ENCODE measurements at places on chromosomes 12 and 14. TPM values are rescaled to one million over a fixed set of nuclear protein-coding genes. Genes with fewer than 3 reads are reported as not detected.

GRCh38 chr12:101299346-101299745 is 19.4 kb downstream of the UTP20 start:
- H3K27ac ChIP-seq = no peak overlapping the region
- H3K4me3 ChIP-seq = no peak overlapping the region
- no peak for DNase-seq
- no peaks in the 10 kb centered on the region for H3K4me1 ChIP-seq

DNA sequence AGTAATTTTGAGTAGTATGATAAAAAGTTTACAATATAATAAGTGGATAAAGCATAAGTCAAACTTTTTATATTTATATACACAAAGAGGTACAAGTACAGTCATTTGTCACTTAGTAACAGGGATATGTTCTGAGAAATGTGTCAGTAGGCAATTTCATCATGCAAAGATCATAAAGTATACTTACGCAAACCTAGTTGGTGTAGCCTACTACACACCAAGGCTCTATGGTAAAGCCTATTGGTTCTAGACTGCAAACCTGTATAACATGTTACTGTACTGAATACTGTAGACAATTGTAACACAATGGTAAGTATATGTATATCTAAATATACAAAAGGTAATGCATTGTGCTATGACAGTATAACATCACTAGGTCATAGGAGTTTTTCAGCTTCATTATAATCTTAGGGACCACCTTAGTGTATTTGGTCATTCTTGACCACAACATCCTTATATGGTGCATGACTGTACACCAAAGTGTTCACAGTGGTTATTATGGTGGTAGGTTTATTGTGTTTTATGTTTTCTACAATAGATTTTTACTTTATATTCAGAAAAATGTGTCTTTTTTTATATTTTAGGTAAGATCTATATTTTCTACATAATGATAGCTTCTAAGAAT is 14.9 kb upstream of the SCFD1 start:
- H3K4me3 ChIP-seq = no peak overlapping the region
- H3K4me1 ChIP-seq = no peaks in the 10 kb centered on the region
- H3K36me3 ChIP-seq = peaks cover 20% of the 10 kb centered on the region
- DNase-seq = no peak
- H3K27me3 ChIP-seq = no peaks in the 10 kb centered on the region

DNA sequence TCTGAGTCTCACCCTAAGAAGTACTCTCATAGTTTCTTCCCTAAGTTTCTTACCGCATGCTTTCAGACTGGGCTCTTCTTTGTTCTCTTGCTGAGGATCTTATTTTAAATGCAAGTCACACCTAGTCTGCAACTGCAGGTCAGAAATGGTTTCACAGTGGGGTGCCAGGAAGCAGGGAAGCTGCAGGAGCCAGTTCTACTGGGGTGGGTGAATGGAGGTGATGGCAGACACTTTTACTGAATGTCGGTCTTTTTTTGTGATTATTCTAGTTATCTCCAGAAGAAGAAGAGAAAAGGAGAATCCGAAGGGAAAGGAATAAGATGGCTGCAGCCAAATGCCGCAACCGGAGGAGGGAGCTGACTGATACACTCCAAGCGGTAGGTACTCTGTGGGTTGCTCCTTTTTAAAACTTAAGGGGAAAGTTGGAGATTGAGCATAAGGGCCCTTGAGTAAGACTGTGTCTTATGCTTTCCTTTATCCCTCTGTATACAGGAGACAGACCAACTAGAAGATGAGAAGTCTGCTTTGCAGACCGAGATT is 1.7 kb downstream of the FOS start:
- peak overlapping the region; percentile 66 for H3K4me3 ChIP-seq
- no peak for DNase-seq
- H3K4me1 ChIP-seq = peaks cover 53% of the 10 kb centered on the region

DNA sequence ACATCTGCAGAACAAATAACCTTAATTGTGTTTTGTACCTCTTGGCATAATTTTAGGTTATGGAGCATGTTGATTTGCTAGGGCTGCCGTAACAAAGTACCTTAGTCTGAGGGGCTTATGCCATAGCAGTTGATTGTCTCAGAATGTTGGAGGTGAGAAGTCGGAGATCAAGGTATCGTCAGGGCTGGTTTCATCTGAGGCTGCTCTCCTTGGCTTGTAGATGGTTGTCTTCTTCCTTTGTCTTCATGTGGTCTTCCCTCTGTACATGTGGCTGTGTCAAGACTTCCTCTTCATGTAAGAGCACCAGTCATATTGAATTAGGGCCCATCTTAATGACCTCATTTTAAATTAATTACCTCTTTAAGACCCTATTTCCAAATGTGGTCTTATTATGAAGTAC is 64.4 kb upstream of the PTHLH start:
- H3K27ac ChIP-seq = no peak overlapping the region
- no peak overlapping the region for H3K4me3 ChIP-seq
- DNase-seq = no peak
- no peaks in the 10 kb centered on the region for H3K36me3 ChIP-seq
- H3K27me3 ChIP-seq = no peaks in the 10 kb centered on the region

DNA sequence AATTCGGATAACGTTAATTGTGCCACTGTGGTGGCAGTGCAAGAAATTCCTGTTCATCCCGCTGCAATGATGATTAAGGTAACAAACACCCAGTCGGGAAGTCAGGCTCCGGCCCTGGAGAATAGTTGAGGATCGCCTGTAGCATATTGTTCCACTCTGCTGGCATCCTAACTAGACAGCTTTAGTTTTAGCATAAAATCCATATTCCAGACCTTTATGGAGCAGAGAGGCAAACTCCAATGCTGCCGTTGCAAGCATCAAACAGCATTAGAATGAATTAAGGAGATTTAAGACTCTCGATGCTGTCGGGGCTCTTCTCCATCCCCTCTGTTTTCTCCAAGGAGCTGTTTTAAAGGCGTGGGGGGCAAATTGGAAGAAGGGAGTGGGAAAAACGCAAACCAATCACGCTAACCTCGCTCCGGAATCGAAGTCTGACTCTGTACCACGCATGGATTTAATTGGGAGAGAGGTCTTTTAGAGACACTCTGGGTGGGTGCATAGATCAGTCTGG is 660.4 kb downstream of the VRK1 start:
- H3K27me3 ChIP-seq = no peaks in the 10 kb centered on the region
- H3K27ac ChIP-seq = no peak overlapping the region
- no peaks in the 10 kb centered on the region for H3K36me3 ChIP-seq
- H3K4me1 ChIP-seq = peaks cover 14% of the 10 kb centered on the region

- peaks cover 60% of the 10 kb centered on the region for H3K4me1 ChIP-seq
- H3K27ac ChIP-seq = peak overlapping the region; percentile 85
- H3K27me3 ChIP-seq = no peaks in the 10 kb centered on the region
- DNase-seq = peak; percentile 91
- peak overlapping the region; percentile 96 for H3K4me3 ChIP-seq
These were observed 752 bp downstream of the PRICKLE1 start for GRCh38 chr12:42588524-42589464.

GRCh38 chr12:6038160-6038559 is 86.3 kb downstream of the VWF start:
- no peak overlapping the region for H3K4me3 ChIP-seq
- no peak overlapping the region for H3K27ac ChIP-seq
- H3K36me3 ChIP-seq = peaks cover 92% of the 10 kb centered on the region
- DNase-seq = no peak
- peaks cover 6% of the 10 kb centered on the region for H3K27me3 ChIP-seq

DNA sequence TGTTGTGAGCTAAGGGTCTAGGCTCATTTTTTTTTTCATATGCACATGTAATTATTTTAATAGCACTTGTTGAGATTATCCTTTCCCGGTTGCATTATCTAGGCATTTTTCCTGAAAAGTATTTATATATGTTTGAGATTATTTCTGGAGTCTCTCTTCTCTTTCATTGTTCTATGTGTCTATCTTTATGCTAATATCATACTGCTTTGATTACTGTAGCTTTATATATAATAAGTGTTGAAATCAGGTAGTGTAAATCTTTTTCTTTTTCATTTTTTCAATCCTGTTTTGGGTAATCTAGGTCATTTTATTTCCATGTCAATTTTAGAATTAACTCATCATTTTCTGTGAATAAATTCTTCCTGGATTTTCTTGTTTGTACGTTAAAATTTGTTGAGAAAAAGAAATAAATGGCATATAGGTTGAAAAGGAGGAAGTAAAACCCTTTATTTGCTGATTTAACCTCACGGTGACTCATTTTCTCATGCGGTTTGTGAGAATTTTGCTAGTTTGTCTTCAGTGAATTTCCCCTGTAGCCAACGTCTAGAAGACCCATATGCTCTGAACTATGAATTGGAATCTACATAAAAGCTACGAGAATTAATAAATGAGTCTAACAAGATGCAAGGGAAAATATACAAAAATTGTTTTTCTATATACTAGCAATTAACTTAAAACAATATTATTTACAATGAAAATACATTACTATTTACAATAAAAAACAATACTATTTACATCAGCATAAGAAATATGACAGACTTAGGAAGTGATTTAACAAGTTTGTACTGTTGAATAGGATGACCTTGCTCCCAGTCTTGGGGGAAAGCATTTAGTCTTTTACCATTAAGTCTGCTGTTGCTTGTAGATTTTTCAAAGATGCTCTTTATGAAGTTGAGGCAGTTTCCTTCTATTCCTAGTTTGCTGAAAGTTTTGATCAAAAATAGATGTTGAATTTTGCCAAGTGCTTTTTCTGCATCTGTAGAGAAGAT is 105.0 kb downstream of the SNAPC1 start:
- no peak for DNase-seq
- no peaks in the 10 kb centered on the region for H3K4me1 ChIP-seq
- H3K27ac ChIP-seq = no peak overlapping the region
- H3K4me3 ChIP-seq = no peak overlapping the region
- no peaks in the 10 kb centered on the region for H3K36me3 ChIP-seq
- no peaks in the 10 kb centered on the region for H3K27me3 ChIP-seq

GRCh38 chr12:84077679-84078078 is 834.9 kb downstream of the SLC6A15 start:
- H3K4me3 ChIP-seq = no peak overlapping the region
- H3K27ac ChIP-seq = no peak overlapping the region
- H3K4me1 ChIP-seq = no peaks in the 10 kb centered on the region
- H3K36me3 ChIP-seq = no peaks in the 10 kb centered on the region

- no peak for DNase-seq
- H3K27me3 ChIP-seq = peaks cover 4% of the 10 kb centered on the region
- H3K36me3 ChIP-seq = no peaks in the 10 kb centered on the region
These were observed 10.2 kb upstream of the NYNRIN start for GRCh38 chr14:24388474-24389179.

DNA sequence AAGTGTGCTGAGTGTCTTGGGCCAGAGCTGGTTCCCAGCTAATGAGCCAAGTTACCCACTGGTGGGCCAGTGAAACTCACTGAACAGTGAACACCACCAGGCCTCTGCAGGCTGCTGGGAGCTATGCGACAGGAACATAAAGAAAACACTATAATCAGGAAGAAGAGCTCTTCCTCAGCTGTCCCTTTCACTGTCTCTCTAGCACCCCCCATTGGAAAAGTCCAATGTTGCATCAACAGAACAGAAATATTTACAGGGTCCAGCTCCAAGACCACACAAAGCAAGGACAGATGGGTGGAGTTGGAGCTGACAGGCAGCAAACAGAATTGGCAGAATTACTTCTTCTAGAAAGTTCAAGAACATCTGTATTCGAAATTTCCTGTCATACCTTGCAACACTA is 903.6 kb upstream of the TMEM132C start:
- H3K4me1 ChIP-seq = no peaks in the 10 kb centered on the region
- H3K27ac ChIP-seq = no peak overlapping the region
- no peak overlapping the region for H3K4me3 ChIP-seq
- no peaks in the 10 kb centered on the region for H3K27me3 ChIP-seq
- peak; percentile 72 for DNase-seq

- H3K4me3 ChIP-seq = no peak overlapping the region
- no peak overlapping the region for H3K27ac ChIP-seq
- no peaks in the 10 kb centered on the region for H3K27me3 ChIP-seq
- no peaks in the 10 kb centered on the region for H3K36me3 ChIP-seq
- no peak for DNase-seq
These were observed 193.0 kb downstream of the MON2 start for GRCh38 chr12:62659453-62660295.

DNA sequence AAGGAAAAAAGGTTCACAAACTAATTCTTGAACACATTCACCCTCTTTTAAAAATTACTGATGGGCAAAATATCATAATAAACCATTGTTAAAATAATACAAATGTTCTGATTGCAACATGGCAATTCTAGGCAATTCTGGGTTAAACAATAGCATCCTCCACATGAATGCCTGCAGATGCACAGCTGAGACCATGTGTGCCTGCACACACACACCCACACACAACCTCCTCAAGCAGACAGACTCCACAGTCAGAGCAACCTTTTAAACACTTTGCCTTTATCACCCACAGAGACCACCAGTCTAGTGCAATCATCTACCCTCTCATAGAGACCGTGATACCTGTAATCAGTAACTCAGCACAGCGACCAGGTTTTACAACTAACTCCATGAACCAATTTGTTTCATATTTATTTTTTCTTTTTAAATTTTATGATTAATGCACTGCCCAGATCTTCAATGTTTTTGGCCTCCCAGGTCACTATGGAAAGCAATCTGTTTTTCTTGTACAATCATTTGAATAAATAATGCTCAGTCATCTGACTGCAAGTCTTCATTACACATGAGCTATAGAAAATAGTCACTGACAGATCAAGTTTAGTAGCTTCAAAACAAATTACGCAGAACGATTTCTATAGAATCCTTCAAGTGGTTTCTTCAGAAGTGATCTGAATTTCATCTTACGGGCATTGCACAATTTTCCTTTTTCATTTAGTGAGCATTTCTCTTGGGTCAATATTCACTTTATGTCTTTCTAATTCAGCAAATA is 105.8 kb downstream of the PRKD1 start:
- no peaks in the 10 kb centered on the region for H3K36me3 ChIP-seq
- H3K27ac ChIP-seq = no peak overlapping the region
- DNase-seq = no peak
- no peak overlapping the region for H3K4me3 ChIP-seq
- H3K4me1 ChIP-seq = peaks cover 37% of the 10 kb centered on the region
- no peaks in the 10 kb centered on the region for H3K27me3 ChIP-seq

DNA sequence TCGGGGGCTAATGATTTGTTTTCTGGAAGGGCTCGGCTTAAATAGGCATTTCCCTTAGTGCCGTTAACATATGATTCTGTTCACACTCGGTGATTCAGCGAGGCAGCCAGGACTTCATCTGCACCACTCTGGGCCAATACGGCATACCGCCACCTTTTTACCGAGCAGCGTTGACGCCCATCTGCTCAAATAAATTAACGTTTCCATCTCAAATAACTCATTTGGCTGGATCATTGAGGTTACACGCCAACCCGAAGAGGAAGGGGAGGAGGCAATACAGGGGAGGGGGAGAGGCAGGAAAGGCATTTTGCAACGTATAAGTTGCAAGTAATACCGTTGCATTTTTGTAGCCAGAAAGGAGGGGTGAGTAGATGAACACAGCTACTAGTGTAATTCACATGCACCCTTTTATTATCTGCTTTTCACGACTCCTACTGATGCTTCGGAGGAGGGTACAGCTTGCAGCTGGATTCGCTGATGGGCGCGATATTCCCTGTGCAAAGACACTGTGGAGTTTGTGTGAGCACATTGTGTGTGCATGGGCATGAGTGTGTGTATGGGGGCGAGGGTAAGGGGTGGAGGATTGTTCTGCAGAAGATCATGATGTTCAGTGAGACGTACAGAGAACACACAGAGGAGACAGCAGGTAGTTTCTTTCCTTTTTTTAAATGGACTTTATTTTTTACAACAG is 45.9 kb downstream of the MAP1LC3B2 start:
- H3K36me3 ChIP-seq = no peaks in the 10 kb centered on the region
- DNase-seq = no peak
- H3K27me3 ChIP-seq = no peaks in the 10 kb centered on the region
- H3K4me1 ChIP-seq = peaks cover 15% of the 10 kb centered on the region
- no peak overlapping the region for H3K4me3 ChIP-seq
- H3K27ac ChIP-seq = no peak overlapping the region

DTX3 gene
- total RNA-seq = 39.0 TPM

KRT71 gene
- total RNA-seq = not detected

TCTN2 gene
- total RNA-seq = 7.1 TPM

INHBE gene
- total RNA-seq = not detected

KIF26A gene
- total RNA-seq = 4.6 TPM
